ENCODE measurements at places on chromosomes 6 and 20.

- DNase-seq: no peak
These were observed 37.7 kb upstream of the ADIG start for GRCh38 chr20:38543014-38543906.

DNA sequence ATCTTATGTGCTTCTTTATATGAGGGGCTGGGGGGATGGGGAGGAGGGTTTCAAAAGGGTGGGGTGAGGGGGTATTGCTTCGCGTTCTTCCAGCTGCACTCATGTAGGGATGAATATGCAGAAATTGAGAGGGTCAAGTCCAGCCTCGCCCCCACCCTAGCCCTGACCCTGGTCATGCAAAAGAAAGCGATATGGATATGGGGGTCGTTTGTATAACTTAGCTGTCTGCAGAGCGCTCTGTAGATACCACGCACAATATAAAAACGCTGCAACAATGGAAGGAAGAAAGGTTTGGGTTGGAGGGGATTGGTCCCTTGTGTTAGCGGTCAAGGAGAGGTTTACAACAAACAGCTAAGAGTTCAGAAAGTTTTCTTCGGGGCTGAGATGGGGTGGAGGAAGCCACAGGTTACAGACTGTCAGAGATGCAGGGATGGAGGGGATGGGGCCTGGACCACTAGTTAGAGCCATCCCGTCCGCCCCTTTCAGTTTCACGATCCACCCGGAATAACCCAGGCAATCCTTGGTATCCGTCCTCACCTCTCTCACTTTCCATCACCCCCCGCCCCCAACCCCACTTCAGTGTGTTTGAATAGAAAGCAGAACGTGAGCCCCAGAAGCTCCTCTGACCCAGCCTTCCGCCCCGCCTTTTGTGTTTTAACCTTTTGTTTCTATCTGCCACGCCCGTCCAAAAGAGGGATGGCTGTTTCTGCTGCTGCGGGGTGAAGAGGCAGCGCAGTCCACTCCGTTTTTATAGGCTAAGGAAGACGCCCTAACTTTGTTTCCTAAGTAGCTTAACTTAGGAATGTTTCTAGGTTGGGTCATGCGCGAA is 73.5 kb downstream of the SOX4 start:
- no peak for DNase-seq

- DNase-seq: no peak
These were observed 220.4 kb downstream of the KHDC1L start for GRCh38 chr6:73004861-73005260.

GRCh38 chr20:60921022-60921622 is 330.9 kb upstream of the CDH4 start:
- DNase-seq: no peak

DNA sequence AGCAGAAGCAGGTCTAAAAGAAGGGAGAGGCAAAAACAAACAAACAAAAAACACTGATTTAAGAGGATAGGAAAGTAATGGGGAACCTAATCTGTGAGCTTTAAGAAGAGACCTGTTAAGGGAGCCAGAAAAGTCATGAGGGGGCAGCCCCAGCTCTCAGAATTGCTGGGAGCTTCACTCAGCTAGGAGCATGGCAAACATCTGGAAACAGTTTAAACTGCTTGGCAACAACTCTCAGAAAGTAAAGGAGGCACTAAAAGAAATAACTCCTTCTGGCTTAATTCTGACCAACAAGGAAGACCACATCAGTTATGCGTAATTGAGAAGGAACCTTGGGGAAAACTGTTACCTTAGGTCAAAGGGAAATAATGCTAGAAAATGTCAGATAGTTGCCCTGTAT is 121.4 kb downstream of the LAMP5 start:
- no peak for DNase-seq

GRCh38 chr6:157229132-157229618 is 94.1 kb downstream of the TMEM242 start:
- no peak for DNase-seq

DNA sequence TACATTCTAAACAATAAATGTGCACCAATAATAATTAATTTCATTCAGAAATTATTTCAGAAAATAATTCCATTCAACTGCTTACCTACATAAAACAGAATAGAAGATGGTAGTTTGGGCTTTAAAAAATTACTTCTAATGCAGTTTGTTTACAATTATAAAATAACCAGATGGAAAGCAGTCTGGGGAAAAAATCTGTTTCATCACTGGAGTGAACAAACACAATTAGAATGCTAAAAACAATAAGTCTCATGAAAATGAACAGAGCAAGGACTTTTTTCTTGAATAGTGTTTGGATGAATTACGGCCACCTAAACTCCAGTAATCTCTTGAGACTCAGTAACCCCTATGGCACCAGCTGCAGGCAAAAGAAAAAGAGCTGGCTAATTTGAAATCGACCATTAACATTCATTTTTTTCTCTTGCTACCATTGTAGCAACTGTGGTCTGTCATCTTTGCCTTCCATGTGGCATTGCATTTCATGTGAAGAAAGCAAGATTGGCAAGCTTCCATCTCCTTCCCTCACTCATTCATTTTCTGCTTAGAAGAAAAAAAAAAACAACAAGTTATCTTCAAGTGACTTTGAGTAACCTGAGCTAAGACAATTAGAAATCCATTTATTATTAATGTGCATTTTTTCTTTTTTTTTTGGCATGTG is 88.4 kb upstream of the CEP85L start:
- no peak for DNase-seq

DNA sequence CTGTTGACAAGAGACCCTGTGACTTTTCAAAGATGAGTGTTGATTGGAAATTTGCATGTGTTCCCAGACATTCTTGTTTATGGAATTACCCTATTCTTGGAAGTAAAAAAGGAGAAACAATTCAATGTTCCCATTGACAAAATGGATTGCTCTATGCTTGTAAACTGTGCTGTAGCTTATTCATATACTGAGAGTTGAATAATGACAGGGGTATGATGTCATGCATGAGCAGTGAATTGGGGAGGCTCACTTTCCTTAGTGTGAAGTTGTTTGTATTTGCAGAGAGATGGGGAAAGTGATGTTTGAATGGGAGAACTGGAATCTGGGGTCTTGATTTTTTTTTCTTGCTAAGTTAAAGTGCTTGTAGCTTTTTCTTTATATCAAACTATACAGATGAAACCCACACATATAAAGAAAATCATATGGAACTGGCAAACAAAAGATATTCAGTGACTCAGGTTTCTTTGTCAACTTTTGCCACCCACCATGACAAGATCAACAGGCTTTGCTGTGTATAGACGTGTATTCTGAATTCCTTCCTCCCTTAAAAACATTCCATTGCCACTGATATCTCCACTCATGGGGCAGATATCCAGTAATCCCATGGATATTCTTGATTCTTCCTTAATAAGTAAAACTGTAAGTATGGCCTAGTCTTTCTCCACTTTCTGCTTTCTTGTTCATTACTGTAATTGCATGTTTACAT is 97.8 kb upstream of the JAG1 start:
- no peak for DNase-seq

DNA sequence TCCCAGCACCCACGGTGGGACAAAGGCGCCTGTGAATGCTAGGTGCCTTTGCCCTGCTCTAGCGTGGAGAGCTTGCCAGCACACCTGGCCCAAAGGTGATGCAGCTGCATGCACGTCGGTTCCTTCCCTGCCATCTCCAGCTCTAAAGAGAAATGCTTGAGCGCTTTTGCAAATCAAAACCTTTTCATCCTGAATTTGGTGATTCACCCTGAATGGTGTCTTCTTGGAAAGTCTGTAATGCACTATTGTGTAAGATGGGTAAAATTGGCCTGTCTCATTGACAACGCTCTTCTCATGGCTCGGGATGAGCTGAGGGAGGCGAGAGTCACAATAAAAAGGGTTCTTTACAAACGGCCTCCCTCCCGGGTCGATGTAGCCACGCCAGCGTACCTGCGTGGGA is 103.1 kb upstream of the ID4 start:
- DNase-seq: no peak

- no peak for DNase-seq
These were observed 3.2 kb downstream of the SLC22A23 start for GRCh38 chr6:3453413-3454272.

GRCh38 chr6:154602708-154603107 is 92.2 kb upstream of the CNKSR3 start:
- DNase-seq: no peak

DNA sequence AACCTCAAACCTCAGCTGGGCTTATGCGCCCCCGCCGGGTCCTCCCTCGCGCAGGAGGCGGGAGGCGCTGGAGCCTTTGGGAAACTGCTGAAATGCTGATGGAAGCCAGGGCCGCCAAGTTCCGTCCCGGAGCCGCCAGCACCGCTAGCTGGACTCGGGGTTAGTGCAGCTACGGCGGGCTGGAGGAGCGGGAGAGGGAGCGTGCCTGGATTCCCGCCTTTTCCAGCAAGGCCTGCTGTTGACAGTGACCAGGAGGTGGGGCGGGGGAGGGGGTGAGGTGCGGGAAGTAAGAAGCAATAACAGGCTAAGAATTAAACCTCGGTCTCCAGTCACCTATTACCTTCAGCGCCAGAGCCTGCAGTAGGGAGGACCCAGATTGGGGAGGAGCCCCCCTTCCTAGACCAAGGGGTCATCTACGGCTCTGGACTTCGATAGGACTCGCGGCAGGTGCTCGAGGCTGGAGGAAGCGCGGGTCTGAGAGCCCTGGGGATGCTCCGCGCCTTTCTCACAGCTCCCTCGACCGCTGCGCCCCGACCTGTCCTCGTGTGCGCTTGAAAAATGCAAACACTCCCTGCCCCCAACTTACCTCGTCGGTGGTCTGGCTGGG is 20.5 kb downstream of the COL9A1 start:
- no peak for DNase-seq

- DNase-seq: no peak
These were observed 83.0 kb downstream of the PHF20 start for GRCh38 chr20:35854713-35855348.

DNA sequence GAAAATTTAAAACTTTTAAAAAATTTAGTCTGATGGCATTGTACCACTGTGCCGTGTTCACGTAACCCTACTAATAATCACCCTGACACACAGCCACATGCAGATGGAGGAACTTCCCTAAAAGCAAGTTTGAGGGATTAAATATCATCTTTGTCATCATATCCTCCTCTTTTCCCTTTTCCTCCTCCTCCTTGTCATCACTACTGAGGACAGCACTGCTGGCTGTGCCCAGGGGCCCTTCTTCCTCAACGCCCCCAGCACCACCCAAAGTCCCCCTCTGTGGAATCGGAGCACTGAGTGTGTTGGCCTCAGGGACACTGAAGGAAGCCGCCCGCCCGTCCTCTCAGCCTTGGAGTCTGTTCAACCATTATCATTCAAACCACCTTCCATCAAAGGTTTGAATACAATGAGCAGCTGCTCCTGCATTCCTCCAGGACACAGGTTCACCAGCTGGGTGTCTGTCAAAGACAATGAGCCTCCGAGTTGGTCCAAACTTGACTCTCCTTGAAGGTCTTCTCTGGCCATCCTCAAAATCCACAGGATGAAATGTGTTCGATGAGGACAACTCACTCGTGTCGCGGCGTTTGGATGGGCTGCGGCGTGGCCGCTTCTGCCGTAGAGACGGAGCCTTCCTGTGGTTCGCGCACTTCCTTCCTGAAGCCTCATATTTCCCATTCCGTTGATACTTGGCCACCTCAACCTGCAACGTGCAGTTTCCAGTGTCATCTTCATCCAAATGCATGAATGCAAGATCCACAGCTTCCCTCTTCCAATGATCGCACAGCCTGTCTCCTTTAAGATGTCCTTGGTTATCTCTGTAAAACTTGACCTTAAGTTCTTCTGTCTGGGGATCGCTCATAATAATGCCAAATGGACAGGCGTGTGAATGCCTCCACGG is 23.3 kb downstream of the NQO2 start:
- peak; percentile 45 for DNase-seq

- no peak for DNase-seq
These were observed 195.9 kb upstream of the SULF2 start for GRCh38 chr20:47981222-47981621.

DNA sequence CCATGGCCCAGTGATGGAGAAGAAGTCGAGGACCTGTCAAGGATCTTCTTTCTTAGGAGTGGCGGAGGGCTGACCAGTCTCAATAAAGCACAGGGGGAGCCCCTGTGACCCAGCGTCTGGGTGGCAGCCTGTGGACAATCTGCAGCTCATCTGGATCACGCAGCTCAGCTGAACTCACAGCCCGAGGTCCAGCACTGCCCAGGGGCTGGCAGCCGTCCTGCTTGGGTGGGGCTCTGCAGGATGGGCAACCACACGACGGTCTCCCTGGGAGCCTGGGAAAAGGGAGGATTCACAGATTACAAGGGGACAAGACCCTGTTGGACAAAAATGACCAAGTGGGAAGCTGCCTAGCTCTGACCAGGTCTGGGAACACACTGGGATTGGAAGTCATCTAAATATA is 110.8 kb downstream of the MYLK4 start:
- DNase-seq: no peak

DNA sequence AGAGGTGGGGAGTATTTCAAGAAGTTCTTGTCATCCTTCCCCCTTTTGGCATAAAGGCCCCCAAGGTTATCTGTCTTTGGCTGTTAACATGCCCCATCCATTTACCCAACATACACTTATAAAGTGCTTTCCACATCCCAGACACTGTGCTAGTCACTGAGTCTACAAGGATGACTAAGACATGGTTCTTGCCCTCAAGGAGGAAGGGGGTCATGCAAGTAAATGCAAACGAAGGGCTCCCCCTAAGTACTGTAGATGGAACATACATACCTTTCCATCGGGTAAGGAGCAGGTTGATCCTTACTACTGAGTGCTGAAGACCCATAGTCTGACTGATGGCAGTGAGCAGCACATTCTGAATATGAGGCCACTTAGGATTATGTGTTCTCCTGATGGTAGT is 38.3 kb downstream of the HECA start:
- DNase-seq: no peak

DNA sequence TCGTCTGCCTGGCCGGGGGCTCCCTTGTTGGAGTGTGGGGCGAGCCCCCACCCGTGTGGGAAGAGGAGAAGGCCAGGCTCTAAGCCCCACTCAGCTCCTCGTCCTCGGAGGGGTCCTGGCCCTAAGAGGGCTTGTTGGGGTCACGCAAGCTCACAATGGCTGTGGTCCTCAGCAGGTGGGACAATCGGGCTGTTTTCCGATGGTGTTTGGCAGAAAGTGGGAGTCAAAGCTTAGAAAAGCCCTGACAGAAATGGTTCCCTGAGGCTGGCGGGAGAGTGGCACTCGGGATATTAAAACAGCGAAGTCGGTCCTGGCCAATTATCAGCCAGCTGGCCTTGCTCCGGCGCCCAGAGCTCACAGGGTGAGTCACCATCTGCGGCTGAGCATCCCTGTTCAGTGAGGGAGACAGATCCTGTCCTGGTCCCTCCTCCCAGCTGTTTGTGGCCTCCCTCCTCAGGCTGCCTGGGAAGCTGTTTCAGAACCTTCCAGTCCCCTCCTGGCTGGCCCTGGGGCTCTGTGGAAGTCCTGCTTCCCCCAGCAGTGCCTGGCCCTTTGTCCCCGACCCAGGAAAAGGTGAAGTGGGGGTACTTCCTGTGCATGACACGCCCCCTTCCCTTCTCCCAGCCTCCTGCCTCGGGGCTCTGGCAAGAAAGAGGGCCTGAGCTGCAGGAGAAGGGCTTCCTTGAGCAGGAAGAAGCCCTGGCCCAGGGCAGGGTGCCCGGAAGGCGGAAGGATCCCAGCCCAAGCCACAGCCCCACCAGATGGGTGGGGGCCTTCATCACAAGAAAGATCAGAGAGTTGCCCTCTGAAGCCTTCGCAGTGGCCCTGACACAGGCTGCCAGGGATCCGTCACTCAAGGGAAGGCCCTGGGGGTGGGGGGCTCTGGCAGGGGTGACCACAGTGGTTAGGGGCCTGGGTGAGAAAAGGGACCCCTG is 53.6 kb upstream of the BHLHE23 start:
- no peak for DNase-seq

All from stimulated activated CD4-positive, alpha-beta T cell treated with anti-CD3 and anti-CD28 coated beads, TNF-alpha, amount 100 ng/mL, for 24 hours (primary cell).